ENCODE measurements at places on chromosomes 16 and 17.

DNA sequence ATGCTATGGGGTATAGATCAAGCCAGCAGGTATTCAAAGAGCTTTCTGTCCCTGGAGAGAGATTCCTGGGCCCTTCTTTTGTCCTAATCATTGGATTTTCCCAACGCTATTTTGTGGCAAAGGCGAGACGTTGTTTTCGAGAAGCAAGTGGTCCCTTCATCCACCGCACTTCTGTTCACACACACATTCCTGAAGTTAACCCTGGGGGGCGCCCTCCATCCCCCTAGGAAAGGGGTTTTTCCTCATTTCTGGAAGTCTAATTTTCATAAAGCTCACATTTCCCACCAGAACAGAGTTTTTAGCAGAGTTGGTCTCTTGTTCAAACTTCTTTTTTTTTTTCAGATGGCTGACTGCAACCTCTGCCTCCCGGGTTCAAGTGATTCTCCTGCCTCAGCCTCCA is 11.9 kb downstream of the SCGB1C2 start:
- DNase-seq: no peak

DNA sequence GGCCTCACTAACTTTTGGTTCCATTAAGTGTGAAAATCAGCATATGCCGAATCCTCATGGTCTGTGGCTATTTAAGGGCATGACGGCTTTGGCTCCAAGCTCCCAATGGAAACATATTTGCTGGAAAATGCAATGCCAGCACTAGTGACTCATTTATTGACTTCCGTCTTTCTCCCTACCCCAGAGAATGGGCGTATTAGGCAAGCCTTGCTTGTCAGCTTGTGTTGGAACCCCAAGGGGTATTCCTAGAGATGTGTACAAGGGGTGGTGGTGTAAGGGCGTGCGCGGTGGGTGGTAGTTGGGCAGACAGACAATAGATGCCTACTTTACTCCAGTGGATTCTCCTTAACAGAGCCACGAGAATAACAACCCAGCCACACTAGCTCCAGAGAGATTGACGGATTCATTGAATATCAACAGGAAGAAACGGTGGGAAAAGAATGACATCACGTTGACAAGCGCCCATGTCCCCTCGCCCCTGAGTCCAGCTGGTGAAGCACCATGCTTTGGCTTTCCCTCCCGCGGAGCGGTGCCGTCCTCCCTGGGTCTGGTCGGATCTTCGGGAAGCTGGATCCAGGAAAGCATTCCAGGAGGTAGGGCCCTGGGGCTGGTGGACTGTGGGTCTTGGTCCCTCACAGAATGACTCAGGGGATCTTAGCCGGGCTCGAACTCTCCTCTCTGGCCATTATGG is 10.3 kb downstream of the CD300LB start:
- no peak for DNase-seq

DNA sequence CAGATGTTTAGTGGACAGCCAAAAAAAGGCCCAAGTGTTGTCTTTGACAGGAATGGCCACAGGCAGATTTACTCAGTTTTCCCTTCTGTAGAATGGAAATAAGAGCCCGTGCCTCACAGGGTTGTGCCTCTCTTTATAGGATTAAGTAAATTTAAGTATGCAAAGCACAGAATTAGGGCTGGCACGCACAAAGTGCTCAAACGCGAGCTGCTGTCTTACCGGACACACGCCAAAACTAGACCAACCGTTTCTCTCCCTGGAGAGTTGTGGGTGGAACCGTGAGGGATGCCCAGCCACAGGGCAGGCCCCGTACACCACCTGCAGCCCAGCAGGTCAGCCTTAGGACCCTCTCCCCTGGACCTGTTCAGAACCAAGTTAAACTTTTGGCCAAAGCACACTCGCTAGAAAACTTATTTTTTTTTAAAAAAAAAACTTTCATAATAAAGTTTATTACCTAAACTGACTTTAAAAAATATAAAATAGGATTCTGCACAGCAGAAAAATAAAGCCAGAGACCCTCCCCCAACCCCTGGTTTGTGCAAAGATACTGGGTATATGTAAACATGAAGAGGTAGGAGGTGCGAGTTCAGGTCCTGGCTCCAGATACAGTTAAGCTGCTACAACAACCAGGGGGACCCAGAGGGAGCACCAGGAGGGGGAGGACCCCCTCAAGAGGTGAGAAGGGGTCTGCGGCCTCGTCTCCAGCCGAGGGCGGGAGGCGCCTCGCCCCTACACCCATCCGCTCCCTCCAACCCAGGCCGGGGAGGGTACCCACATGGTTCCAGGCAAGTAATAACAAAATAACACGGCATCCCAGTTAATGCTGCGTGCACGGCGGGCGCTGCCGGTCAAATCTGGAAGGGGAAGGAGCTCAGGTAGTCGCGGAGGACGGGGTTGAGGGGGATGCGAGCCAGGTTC is 1.8 kb downstream of the SOCS1 start:
- DNase-seq: no peak

- DNase-seq: peak; percentile 41
Measured at GRCh38 chr17:3385869-3386816, at the start of gene OR3A2. Gene OR3A2 (minus strand): TSS chr17:3386308.

DNA sequence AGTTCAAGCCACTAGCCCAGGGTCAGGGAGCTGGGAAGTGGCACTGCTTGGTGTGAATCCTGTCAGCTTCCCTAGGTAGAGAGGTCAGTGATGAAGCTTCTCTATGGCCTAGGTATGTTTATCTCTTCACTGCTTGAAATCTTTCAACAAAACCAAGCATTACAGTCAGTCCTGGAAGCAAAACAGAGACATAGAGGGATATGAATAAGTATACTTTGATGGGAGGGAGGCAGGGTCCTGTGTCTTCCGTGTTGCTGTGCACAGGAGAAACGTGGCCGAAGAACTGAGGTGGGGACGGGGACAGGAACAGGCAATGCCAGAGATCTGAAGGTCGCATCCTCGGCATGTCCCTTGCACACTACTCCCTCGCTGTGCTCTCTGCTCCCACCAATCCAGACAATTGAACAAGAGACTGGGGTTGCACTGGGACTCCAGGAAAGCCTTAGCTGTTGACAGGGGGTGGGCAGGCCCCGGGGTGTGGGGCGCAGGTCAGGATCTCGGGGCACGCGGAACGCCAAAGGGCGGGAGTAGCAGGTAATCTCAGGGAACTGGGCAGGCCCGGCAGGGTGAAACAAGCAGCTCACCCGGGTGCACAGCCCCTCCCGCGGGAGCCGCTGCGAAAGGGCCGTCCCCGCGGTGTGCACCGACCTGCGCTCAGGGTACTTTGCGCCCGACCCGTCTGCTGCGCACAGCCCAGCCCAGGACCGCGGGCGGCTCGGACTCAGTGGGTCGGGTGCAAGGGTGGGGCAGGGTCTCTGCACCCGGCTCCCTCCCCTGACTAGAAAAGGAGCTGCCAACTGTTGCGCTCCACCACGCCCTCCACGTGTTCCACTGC is at the start of gene MT1H:
MT1H (plus strand) TSS at position 810 of the 835 bp plus-strand sequence. CDS start 71 bp downstream, outside the sequence.
- no peak for DNase-seq
